ENCODE measurements at places on chromosomes 1 and 21. TPM values are rescaled to one million over a fixed set of nuclear protein-coding genes. Genes with fewer than 3 reads are reported as not detected.

DNA sequence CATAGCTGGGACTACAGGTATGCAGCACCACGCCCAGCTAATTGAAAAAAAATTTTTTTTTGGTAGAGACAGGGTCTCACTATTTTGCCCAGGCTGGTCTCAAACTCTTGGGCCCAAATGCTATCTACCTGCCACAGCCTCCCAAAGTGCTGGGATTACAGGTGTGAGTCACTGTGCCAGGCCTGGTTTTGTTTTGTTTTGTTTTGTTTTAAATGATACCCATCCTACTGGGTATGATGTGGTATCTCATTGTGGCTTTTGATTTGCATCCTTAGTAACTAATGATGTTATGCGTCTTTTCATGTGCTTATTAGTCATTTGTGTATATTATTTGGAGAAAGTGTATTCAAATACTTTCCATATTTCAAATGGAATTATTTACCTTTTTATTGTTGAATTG lies 142.3 kb downstream of the VPS13D start:
- no peak for ATAC-seq

DNA sequence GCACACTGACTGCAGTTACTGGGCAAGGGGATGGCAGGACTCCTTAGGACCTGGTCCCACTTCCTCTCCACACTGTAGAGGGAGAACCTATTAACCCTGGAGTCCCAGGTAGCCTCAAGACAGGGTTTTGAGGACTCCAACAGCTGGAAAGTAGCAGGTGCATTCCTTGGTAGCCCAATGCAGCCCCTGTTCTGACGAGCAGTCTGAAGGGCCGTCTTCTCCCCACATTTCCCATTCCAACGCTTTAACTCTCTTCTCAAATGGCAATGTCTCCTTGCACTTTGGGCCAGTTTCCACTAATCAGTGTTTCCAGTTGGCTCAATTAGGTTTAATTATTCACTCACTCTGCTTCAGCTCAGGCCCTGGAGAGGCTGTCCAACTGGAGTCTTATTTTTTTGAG lies 8.8 kb upstream of the INPP5B start:
- no peak for ATAC-seq

DNA sequence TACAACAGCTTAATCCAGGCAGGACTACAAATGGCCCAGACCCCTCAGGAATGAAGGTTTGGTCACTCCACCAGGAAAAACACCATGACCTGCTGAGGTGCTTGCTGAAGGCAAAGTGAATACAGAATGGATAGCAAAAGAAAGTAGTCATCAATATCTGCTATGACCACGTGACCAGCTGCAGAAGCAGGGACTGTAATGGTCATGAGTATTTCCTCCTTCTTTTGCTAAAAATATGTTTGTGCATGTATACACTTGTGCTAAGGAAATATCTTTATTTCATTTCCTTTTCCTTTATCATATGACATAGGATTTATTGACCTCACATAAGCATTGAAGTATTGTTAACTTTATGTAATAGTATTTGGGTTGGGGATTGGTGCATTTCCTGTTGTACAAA lies 26.4 kb upstream of the GOLT1A start:
- ATAC-seq = no peak

DNA sequence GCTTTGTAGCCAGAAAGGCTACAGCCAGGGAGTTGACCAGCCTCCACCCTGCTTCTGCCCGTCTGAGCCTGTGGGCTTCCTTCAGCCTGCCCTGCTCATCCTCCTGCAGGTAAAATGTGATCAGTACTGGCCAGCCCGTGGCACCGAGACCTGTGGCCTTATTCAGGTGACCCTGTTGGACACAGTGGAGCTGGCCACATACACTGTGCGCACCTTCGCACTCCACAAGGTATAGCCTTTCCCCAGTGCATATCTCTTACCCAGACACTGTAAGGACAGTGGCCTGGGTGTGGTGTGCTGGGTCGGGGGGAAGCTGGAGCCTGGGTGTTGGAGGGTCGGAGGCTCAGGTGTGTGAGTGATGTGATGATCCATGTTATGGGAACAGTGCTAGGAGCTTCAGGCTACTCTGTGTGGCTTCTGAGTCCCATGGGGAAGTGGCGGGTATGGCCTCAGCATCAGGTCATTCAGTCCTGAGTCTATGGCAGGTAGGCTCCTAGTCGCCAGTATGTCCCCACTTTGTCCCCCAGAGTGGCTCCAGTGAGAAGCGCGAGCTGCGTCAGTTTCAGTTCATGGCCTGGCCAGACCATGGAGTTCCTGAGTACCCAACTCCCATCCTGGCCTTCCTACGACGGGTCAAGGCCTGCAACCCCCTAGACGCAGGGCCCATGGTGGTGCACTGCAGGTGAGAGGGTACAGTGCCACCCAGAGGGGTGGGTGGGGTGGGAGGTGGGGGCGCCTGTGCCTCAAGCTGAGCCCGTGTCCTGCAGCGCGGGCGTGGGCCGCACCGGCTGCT lies 31.2 kb upstream of the KDM4A start:
- ATAC-seq = no peak

GRCh38 chr21:34530261-34530660 lies 18.3 kb upstream of the KCNE1 start:
- no peak for ATAC-seq

DNA sequence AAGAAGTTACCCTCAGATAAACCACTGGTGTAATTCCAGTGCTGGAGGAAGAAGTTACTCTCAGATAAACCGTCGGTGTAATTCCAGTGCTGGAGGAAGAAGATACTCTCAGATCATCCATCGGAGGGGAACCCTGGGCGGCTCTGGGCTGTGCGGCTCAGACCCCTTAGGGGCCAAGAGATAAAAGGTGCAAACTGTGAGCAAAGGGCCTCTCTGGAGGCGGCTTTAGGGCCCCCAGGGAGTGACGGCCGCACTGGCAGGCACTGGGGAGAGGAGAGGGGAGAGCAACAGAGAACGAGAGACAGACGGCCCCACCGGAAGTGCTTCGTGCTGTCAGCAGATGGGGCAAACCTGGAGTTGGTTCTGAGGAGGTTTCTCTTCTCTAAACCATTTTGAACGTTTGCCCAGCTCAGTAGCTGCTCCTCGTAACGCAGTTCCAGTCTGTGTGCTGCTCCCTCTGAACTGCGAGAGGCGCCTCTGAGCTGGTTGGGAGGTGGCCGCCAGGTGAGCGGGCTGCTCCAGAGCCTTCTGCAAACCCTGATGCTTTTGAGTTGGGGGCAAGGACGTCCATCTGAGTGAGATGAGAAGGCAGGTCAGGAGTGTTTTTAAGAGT lies 62.6 kb upstream of the COL6A1 start:
- ATAC-seq = no peak

DNA sequence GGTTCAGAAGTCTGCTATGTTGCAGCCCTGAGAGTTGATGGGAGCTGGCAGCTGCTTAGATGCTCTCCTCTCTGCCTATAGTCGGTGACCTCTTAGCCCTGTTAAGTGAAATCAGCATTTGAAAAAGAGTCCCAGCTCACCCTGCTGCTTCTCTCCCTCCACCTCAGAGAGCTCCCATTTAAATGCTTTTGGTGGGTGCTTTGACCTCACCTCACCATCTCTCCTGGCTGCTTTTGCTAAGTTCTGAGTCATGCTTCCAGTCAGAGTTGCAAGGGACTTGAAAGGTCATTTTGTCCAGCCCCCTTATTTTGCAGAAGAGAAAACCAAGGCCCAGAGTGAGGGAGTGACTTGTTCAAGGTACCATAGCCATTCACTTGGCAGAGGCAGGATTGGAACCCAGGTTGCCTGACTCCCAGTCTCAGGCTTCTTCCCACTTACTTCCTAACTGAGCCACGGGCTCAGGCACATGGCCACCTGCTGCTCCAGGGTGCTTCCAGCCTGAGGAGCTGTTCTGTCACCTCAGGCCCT lies 3.3 kb downstream of the MAPKAPK2 start:
- no peak for ATAC-seq

- ATAC-seq = no peak
These were observed 62.1 kb upstream of the ZNF326 start for GRCh38 chr1:89932598-89933364.

DNA sequence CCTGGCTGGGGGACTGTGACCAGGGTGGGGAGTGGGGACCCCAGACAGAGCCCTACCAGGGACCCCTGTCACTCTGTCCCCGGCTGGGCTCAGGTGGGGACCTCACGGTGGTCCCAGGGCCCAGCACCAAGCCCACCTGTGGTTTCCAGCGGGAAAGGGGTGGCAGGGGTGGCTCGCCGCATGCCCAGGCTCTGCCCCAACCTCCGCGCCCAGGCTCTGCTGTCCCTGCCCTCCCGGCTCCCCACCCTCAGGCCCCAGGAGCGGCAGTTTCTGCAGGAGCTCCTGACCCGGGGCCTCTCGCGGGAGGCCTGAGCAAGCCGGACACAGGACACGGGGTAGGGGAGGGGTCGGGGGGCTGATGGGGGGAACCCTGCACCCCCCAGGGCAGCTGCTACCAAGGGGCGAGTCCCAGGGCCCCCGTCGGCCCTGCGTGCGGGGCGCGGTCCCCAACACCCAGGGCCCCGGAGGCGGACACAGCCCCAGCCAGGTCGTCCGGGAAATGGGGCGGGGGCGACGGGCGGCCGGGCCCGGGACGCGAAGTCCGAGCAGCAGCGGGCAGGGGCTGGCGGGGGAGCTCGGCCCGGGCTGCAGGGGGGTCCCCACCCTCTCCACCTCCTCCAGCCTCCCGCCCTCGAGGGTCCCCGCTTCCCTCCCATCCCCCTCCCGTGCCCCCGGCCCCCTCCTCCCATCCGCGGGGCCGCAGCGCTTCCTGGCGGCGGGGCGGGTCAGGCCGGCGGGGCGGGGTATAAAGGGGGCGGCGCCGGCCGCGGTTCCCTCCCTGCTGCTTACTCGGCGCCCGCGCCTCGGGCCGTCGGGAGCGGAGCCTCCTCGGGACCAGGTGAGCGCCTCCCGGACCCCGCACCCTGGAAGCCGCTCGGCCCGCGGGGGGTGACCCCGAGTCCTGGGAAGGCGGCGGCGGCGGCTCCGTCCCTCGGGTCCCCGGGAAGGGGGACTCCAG lies at the start of gene COL6A2:
Gene COL6A2, plus strand, starts transcription at position 777 of the 958 bp plus-strand sequence.
- peak; percentile 63 for ATAC-seq

GRCh38 chr1:53393325-53393792 lies 65.5 kb upstream of the LRP8 start:
- peak; percentile 89 for ATAC-seq

- ATAC-seq = no peak
These were observed 314.0 kb downstream of the NTNG1 start for GRCh38 chr1:107454791-107455190.

DNA sequence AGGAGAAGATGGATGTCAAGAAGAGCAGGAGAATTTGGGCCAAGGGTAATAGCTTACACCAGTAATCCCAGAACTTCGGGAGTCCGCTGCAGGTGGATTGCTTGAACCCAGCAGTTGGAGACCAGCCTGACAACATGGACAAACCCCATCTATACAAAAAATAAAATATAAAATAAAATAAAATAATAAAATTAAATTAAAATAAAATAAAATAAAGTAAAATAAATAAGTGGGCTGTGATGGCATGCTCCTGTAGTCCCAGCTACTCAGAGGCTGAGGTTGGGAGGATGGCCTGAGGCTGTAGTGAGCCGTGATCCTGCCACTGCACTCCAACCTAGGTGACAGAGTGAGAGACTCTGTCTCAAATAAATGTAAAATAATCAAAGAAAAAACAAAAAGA lies 1946.7 kb downstream of the MRPL39 start:
- no peak for ATAC-seq

DNA sequence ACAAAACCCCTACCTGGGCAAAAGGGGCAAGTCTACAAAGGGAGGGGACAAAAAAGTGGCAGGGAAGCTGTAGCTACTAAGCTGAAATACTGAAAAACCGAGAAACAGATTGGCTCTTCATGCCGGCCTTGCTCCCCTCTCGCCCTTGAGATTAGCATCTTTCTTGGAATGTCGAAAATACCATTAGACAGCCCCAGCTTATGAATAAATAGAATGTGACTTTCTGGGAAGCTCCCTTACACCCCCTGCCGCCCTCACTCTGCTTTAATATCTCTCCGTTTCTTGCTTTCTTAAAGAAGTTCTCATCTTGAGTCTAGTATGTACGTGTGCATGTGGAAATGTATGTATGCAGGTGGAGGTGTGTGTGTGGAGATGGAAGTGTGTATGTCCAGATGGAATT lies 14.1 kb downstream of the TRAF3IP3 start:
- no peak for ATAC-seq

- no peak for ATAC-seq
These were observed 145.3 kb upstream of the ADAMTS5 start for GRCh38 chr21:27112186-27112585.

DNA sequence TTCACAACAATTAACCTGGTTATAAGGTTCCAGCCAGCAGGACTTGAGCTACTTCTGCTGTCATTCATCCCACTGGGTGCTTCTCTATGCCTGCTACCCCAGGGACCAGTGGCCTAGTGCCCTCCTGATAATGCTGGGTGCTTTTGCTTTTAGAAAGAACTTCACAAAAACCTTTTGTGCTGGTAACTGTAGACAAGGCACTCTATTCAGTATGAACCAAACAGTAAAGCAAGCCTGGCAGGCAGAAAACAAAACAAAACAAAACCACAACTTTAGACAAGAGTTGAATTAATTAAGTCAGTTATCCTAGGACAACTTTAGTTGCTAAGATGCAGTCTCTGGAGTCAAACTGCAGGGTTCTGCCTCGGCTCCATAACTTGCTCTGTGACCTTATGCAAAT lies 61.9 kb upstream of the ADGRL2 start:
- ATAC-seq = no peak

- ATAC-seq = no peak
These were observed 1.9 kb upstream of the TPM3 start for GRCh38 chr1:154193821-154194220.

DNA sequence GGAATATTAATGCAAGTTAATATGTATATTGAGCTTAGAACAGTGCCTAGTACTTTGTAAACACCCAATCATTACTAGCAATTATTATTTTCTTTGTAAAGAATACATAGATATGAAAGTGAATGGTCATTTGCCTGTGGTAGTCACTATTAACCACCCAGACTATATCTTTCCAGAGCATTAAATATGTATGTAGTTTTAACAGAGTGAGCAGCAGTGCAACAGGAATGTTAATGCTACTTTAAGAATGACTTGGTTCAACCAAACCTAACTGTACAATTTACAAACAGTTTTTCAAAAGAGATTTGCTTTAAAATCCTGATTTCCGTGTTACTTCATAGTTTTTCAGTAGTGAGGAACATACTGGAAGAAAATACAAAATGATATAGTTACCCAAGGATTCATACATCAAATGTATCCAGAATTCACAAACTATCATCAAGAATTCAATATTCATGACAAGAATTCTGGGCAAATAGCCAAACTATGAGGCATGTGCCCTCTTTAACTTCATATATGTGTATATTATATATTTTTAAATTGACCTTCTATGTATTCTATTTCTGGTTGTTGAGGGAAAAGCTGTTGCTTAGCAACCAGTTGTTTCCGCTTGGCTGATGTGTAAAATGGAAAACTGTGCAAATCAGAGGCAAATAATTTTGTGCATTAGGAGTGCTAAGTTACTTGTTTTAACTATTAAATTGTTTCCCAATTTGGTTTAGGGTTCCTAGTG lies 34.9 kb upstream of the IVNS1ABP start:
- ATAC-seq = peak; percentile 77

Gene PROX1
- total RNA-seq = 24.6 TPM

Gene NHLH2
- 0.58 TPM for total RNA-seq

Gene CLCNKB
- 0.43 TPM for total RNA-seq

Gene SMIM11
- total RNA-seq = 5.8 TPM

Gene PIGM
- 11.1 TPM for total RNA-seq

Gene CCT3
- 465 TPM for total RNA-seq

Gene EPS15
- total RNA-seq = 160 TPM

Gene PTPRU
- total RNA-seq = 1.1 TPM

Gene CDCA8
- 0.20 TPM for total RNA-seq

Gene IPO9
- 68.3 TPM for total RNA-seq

Gene GUCA2B
- total RNA-seq = not detected

All from motor neuron (in vitro differentiated cells).